ENCODE measurements at places on chromosomes 5 and 9. TPM values are rescaled to one million over a fixed set of nuclear protein-coding genes. Genes with fewer than 3 reads are reported as not detected.

Gene GPR21
- not detected for total RNA-seq

Gene SPINK4
- total RNA-seq, result not detected

- peak; percentile 77 for DNase-seq
Observed at GRCh38 chr9:78035383-78035993, 3.9 kb upstream of the GNAQ start.

DNA sequence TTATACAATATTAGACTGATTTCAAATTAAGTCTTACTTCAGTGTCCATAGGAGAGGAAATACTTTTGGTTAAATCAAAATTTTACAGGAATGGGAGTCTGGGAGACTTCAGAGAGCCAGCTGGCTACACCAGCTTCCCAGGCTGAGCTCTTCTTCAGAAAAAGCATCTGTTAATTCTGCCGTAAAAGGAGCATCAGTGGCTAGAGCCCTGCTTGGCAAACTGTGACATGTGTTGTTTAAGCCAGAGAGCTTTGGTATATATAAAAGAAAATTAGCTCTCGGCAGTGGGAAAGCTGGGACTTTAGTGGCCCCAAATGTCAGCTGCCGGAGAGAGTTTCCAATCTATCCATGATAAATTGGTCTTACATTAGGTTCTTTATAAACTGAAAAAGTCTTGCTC is 378.8 kb upstream of the TUSC1 start:
- no peak for DNase-seq

DNA sequence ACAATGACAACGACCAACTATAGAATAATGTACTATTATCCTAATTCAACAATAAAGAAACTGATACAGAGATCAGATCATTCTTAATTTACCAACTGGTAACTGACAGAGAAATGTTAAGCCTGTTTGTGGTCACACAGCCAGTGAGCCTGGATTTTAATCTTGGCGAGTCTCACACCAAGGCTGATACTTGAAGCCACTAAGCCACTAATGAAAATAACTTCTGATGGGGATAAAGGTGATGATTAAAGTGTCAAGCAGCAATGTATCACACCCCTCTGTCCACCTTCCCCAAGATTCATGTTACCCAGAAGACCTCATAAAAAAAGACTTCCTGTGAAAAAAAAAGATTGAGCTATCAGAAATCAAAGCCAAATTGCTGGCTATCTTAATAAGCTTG is 350.5 kb downstream of the SPOCK1 start:
- DNase-seq, result no peak

All from M059J (cell line).